ENCODE measurements at places on chromosomes 7 and 10. TPM values are rescaled to one million over a fixed set of nuclear protein-coding genes. Genes with fewer than 3 reads are reported as not detected.

SNX10 gene
- 0.97 TPM for total RNA-seq

HTR5A gene
- not detected for total RNA-seq

CFAP70 gene
- 0.38 TPM for total RNA-seq

HOGA1 gene
- 3.8 TPM for total RNA-seq

WNT8B gene
- total RNA-seq: not detected

DNA sequence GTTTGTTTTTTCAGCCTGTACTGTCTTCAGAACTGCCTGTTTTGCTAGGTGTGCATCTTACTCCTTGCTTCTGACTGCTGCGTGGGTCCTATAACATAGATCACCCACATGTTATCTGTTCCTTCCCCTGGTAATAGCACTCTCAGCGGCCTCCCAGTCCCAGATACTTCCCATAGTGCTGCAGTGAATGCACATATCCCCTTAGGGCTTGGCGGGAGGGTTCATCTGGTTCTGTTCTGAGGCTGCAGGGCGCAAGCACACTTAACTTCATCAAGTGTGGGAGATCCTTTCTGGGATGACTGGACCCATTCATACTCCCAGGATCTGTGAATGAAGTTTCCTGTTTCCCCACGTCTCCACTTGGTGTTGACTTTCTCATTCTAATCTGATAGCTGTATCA is 90.7 kb downstream of the CELF2 start:
- H3K27ac ChIP-seq: no peak overlapping the region
- no peak overlapping the region for H3K4me3 ChIP-seq

DNA sequence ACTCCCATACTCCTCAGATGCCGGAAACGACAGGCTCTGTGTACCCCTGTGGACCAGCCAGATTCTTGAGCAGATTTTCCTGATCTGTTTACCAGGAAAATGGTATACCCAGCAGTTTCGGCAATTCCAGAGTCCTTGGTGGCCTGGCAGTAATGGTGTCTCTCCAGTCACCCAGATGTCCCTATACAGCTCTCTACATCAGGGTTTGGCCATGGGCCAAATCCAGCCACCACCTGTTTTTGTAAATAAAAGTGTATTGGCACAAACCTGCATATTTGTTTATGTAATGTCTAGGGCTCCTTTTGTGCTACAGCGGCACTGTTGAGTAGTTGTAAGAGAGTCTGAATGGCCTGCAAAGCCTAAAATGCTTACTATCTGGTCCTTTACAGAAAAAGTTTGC is 491.3 kb downstream of the RPS24 start:
- H3K4me1 ChIP-seq: no peaks in the 10 kb centered on the region
- no peaks in the 10 kb centered on the region for H3K27me3 ChIP-seq
- H3K36me3 ChIP-seq: no peaks in the 10 kb centered on the region
- no peak overlapping the region for H3K4me3 ChIP-seq
- H3K27ac ChIP-seq: no peak overlapping the region
- DNase-seq: no peak

DNA sequence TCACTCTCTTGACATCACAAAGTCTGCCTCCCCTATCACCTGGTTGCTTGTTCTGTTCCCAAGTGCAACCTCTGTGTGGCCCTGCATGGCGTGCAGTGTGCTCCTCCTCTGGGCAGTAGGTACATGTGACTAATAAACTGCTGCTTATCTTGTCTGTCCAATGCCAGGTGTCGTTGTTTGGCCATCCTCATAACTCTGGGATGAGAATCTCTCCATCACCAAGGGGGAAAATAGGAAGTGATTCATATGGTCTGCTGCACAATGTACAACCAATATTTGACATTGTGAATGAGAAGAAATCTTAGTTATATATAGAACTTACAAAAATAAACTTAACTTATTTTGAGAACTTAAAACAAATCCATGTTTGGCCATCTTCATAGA is 135.2 kb downstream of the INHBA start:
- no peak overlapping the region for H3K27ac ChIP-seq
- H3K27me3 ChIP-seq: no peaks in the 10 kb centered on the region
- no peaks in the 10 kb centered on the region for H3K36me3 ChIP-seq
- no peaks in the 10 kb centered on the region for H3K4me1 ChIP-seq
- DNase-seq: no peak

DNA sequence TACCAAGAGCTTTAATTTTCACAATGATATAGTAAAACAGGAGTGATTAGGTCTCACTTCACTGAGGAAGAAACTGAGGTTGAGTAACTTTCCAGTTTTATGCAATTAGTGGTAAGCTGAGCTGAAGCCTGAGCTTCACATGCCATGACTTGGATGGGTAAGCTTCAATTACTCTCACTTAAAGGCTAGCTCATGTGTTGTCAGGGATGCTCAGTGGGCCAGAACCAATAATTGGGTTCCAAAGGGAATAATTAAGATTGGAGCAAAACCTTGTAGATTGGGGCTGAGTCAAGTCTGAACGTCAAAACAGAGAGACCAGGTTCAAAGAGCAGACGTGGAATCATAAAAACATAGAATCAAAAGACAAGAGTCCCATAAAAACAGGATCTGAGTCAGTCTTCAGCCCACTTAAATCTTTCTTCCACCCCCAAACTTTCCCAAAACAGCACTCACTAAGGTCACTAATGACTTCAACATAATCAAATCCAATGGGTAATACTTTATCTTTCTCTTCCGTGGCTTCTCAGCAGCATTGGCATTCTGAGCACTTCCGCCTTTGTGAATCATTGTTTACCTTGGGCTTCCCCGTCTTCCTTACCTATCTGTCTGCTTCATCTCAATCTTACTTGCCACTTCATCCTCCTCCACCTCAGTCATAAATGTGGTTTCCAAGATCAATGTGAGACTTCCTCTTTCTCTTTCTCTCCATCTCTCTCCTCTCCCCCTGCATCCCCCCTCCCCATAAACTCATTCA is 23.0 kb upstream of the EGFR start:
- no peaks in the 10 kb centered on the region for H3K36me3 ChIP-seq
- H3K4me1 ChIP-seq: no peaks in the 10 kb centered on the region
- H3K27me3 ChIP-seq: no peaks in the 10 kb centered on the region
